ENCODE measurements at places on chromosomes 3 and 15. TPM values are rescaled to one million over a fixed set of nuclear protein-coding genes. Genes with fewer than 3 reads are reported as not detected.

LRRC31 gene
- 1.4 TPM for total RNA-seq

GOLGA8N gene
- 3.9 TPM for total RNA-seq

TGM5 gene
- total RNA-seq = 0.71 TPM

TICRR gene
- 8.8 TPM for total RNA-seq

MYD88 gene
- 31.1 TPM for total RNA-seq

DNA sequence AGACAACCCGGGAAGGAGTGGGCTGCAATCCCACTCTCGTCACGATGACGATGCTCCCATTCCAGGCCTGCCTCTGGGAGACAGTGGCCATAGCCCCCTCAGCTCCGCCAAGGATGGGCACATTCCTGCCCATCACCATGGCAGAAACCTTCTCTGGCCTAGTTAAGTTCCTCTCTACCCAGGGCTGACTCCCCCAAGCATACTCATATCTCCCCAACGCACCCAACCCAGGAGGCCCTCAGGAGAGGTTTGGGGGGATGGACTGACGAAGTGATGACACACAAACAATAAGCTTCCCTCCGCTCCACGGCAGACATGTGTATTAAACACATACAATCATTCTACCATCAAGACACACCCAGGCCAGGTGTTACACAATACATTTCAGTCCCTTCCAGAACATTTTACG is 60.1 kb downstream of the VGLL4 start:
- no peak for DNase-seq

GRCh38 chr3:162641317-162641716 is 1144.7 kb downstream of the OTOL1 start:
- DNase-seq = no peak

GRCh38 chr15:56919609-56920366 is 1.3 kb downstream of the TCF12 start:
- no peak for DNase-seq

DNA sequence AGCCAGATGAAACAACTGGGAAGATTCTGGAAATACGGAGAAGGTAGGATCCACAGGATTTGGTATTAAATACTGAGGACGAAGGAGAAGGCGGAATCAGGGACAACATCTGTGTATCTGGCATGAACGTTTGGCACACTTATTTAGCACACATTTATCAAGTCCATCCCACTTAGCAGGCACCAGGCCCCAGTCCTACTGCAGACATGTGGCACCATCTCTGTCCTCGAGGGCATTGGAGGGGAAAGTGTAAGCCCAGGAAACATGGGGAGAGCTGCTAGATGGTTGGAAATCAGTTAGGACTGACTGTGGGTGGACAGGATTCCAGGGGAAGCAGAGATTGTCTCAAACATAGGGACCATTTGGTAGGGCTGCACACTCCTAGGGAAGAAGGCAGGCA is 29.0 kb upstream of the LCTL start:
- DNase-seq = no peak

DNA sequence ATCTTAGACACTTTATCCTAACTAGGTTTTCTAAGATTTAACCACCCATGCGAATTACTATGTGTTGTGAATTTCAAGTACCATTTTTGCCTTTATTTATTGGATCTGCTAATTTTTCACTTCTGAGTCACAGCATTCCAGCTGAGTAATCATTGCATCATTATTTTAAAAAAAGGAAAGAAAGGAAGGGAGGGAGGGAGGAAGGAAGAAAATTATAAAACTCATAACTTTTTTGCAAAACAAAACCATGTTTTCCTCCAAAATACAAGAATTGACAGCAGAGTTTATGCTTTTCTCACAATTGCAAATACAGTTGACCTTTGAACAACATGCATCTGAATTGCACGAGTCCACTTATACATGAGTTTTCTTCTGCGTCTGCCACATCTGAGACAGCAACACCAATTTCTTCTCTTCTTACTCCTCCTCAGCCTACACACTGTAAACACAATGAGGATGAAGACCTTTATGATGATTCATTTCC is 651.4 kb upstream of the NECTIN3 start:
- DNase-seq = no peak

Data from type B pancreatic cell (in vitro differentiated cells).